Stimulated activated CD4-positive, alpha-beta T cell treated with anti-CD3 and anti-CD28 coated beads, Interleukin-15, amount 100 ng/mL, for 48 hours (primary cell): ENCODE measurements at places on chromosomes 4 and X.

GRCh38 chr4:128322986-128323385, 35.4 kb upstream of the PGRMC2 start:
- no peak for DNase-seq

GRCh38 chr4:26175006-26175786, 145.6 kb upstream of the RBPJ start:
- DNase-seq, result no peak

DNA sequence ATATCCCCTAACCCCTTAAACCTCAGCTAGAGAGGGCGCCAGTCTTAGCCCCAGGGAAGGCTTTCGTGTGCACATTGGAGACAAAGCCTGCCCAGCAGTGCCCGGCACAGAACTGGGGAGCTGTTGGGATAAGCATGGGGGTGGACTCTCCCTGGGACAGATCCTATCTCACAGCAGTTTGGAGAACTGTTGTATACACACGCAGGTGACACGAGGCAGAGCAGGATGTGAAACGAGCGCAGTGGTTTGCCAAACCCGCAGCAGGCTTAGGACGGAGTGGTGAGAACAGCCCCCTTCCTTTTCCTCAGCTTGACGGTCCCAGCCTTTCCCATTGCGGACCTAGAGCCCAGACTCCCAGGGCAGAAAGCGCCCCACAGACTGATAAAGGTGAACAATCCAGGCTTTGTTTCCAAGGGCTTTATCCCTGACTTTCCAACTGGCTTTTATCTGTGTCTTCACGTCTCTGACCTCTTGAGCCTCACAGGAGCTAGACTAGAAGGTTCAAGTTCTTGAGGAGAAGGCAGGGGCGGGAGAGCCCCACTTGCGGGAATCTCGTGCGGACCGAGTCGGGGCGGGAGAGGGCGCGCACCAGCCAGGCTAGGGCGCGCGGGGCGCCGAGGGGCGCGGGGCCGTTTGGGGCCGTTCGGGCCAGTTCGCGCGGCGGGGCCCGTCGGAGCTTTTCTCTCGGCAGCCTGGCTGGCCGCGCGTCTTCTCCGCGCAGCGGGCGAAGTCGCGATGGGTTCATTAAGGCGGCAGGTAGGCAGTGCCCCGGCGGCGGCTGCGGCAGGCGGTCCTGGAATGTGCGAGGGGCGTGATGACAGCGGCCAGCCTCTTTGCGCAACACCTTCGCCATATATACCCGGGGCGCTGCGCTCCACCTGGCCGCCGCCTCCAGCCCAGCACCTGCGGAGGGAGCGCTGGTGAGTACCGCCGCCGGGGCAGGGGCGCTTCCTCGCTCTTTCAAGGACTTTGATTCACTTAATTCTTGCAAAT, at the start of gene SLC34A2:
Gene SLC34A2, plus strand, starts transcription at position 881 of the 993 bp plus-strand sequence. CDS start 6,650 bp downstream, outside the sequence.
- DNase-seq, result no peak

- no peak for DNase-seq
These were observed 101.9 kb upstream of the SLITRK2 start for GRCh38 chrX:145715641-145716138.

GRCh38 chrX:153502796-153503195, 8.0 kb downstream of the BGN start:
- no peak for DNase-seq

GRCh38 chr4:158189422-158189821, 16.6 kb upstream of the GASK1B start:
- DNase-seq, result no peak

DNA sequence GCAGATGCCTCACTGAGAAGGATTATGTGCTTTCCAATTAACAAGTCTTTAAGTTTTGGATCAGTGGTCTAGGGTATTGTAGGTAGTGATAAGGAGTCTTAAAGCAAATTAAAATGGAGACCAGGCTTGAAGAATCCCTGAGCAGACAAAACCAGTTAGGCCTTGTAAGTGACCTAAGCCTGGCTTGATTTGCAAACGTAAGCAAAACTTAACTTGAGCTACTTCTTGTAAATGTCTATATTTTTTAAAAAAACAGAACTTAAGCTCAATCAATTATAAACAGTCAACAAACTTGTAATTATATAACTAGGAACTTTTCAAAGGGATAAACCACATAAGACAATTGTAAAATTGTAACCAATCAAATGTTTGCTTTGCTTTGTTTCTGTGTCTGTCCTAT, 72.7 kb upstream of the NALF2 start:
- DNase-seq, result no peak

DNA sequence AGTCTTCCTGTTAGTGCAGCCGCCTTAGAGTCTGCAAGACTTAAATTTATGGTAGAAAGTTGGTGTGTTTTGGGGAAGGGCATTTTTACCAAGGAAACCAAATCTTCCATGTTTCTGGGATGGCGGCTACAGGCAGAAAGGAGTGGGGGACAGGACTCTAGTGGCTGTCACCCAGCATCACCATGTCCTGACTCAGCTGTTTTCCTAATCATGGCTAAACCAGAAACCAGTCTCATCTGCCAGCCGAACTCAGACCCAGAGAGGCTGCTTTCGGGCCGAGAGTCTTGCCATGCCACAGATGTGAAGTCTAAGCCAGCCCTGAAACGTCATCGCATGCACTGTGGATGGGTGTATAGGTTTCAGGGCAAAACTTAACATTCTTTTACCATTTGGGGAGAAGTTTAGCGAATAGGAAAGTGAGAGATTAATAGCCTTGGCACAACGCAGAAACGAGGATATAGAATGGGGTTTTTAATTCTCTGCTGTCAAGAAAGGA, 109.6 kb downstream of the ENPP6 start:
- no peak for DNase-seq

- DNase-seq, result no peak
These were observed 82.3 kb downstream of the FREM3 start for GRCh38 chr4:143617994-143618679.

DNA sequence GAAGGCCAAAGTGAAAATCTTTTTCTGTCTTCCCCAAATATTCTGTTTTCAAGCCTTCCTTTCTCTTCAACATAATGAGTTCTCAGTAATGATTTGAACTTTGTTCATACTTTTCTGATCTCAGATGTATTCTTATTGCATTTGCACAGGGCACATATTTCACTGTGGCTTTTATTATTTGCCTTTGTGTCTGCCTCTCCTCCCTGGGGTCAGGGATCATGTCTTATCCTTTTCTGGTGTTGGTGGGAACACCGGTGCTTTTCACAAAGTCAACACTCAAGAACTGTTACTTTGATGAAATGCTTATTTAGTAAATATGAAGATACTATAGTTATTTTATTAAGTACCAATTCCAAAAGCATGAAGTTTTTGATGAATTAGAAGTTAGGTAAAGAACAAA, 143.8 kb downstream of the FRAS1 start:
- DNase-seq, result no peak

DNA sequence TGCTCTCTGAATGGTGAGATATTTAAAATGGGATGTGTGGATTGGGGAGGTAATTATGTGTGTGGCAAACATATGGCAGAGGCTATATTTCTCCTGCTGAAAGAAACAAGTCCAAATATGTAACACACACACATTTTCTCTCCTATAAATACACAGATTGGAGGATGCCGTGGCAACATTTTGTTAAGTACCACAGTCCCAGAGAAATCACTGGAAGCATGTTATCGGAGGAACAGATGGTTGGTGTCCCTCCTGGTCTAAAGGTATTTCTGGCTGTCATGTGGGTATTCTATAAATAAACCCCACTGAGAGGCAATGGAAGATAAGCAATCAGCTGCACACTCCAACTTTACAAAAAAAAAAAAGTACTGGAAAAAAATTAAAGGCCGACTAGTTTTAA, 528.3 kb upstream of the BOD1L1 start:
- DNase-seq, result no peak

GRCh38 chr4:8195841-8196458, 3.1 kb upstream of the SH3TC1 start:
- no peak for DNase-seq

DNA sequence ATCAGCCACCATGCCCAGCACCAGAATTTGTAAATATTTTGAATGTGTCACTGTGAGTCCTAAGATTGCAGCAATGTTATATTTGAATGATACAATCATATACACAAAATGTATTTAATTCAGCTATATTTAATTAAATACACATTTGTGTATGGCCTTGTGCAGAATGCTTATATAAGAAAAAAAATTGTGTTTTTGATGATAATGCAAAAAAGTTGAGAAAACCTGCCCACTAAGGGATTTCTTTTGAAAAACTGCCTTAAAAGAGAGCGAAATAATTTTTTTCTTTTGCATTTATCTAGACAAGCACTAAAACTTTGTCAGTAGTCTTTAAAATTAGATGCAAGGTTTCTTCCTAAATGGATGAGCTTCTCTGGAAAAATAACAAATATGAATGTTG, 68.1 kb upstream of the OTUD4 start:
- no peak for DNase-seq

- no peak for DNase-seq
These were observed 55.2 kb upstream of the NLGN4X start for GRCh38 chrX:6283826-6284225.

DNA sequence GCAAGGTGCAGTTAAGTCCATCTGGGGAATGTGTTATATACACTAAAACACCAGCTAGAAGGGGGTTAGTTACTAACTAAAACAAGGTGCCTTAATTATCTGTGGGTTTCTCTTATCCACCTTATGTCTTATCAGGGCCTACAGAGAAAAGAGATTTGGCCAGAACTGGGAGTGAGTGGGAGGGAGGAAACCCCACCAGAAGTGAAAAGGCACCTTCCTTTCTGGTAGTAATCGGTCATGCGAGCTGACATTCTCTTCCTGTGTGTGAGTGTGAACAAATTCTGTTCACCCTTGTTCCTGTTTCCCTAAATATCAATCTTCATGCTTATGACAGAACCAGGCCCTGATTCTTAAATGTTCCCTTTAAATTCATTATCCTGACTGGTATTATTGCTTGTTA, 43.5 kb downstream of the SRPX2 start:
- DNase-seq, result no peak

GRCh38 chr4:31341601-31342359, 621.6 kb downstream of the PCDH7 start:
- no peak for DNase-seq

- DNase-seq, result peak; percentile 35
These were observed 36.3 kb downstream of the SULT1E1 start for GRCh38 chr4:69823481-69824186.

DNA sequence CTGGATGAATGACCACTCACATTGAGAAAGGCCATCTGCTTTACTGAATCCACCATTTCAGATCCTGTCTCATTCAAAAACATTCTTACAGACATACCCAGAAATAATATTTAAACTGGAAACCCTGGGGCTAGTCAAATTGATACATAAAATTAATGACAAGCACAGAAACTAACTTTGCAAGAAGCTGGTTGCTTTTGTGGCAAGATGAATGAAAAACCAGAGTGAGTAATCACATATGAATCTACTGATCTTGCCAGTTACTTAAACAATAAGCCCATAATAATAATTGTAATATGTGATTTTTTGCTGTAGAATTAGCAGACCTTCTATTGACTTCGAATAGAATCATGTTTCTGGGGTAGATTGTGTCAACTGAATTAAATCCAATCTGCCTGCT, 235.1 kb downstream of the PPARGC1A start:
- no peak for DNase-seq

DNA sequence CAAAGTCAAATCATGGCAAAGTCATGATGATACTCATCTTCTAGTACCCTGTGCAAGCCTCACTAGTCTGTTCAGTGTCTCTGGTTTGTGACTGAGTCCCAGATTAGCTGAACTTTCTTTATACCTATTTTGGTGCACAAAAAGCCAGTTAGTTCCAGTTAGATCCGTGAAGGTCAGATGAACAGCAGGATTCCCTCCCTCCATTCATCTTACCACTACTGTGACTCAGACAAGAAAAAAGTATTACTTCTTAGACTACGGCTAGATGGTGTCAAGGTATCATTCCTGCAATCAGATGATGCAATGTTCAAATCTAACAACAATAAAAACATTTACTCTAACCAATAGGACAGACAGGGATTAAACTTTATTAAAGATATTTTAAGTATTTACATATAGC, 30.4 kb downstream of the ARHGEF6 start:
- no peak for DNase-seq

DNA sequence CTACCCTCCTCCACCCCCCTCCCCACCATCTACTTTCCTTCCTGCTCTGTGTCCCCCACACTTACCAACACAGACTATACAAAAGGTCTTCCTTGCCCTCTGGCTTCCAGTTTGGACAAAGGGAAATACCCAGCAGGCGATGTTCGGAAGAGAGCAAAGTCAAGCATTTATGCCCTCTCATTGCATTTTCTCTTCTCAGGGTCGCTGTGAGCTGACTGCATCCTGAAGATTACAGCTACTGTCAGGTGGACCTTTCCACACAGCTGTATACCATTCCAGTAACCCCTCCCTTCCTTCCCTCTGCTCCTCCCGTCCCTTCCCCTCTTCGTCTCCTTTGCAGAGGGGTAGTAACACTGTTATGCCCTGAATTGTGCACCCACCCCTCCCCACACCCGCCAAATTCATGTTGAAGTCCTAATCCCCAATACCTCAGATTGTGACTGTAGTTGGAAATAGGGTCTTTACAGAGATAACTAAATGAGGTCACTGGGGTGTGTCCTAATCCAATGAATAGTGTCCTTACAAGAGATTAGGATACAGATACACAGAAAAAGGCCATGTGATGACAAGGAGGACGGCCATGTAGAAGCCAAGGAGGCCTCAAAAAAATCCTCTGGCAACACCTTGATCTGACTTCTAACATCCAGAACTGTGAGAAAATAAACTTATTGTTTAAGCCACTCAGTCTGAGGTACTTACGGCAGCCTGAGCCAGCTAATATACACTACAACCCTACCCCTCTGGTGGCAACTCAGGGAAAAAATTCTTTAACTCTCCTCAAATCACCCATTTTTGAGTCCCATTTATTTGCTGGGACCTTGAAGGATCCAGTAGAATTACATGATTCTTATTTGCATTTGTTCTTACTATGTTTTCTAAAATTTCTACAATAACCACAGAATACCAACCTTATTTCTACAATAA, 11.7 kb downstream of the MORF4L2 start:
- no peak for DNase-seq

GRCh38 chr4:128286474-128287058, 1.0 kb downstream of the PGRMC2 start:
- DNase-seq, result no peak

DNA sequence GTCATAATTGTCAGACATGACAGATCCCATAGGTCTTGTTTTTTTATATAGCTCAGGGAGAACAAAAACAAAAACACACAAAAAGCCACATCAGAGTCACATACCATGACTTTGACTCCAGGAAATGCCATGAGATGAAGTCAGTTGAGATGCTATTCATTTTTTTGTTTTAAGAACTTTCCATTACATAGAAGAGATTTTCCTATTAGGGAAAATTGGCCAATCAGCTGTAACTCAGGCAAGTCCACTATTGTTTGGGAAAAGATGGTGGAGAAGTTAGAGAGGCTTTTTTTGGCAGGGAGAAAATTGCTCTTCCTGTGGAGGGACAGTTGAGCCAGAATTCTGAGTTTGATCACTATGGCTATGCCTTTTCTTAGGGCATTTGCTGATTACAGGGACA, 72.6 kb downstream of the SMARCA5 start:
- DNase-seq, result no peak

DNA sequence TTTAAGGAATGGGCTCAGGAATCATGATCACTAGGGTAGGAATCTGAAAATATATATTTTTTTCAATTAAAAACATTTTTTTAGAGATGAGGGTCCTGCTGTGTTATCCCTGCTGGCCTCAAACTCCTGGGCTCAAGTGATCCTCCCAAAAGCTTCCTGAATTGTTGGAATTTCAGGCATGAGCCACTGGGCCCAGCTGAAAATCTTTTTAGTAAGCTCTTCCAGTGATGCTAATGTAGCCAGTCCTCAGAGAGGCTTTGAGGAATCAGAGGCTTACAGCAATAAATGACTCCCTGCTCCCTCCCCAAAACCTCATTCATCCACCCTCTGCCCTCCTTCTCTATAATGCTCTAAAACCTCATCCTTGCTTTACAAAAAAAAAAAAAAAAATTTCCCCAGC, 129.5 kb downstream of the ZIC3 start:
- no peak for DNase-seq

GRCh38 chr4:155530290-155530689, 136.4 kb upstream of the GUCY1A1 start:
- DNase-seq, result no peak
